NCI-H226 (cell line): ENCODE measurements at places on chromosomes 4 and X.

GRCh38 chrX:68757331-68757730 lies 71.5 kb upstream of the EFNB1 start:
- no peak for DNase-seq

- peak; percentile 20 for DNase-seq
These were observed 19.5 kb upstream of the ZNF41 start for GRCh38 chrX:47502316-47503125.

DNA sequence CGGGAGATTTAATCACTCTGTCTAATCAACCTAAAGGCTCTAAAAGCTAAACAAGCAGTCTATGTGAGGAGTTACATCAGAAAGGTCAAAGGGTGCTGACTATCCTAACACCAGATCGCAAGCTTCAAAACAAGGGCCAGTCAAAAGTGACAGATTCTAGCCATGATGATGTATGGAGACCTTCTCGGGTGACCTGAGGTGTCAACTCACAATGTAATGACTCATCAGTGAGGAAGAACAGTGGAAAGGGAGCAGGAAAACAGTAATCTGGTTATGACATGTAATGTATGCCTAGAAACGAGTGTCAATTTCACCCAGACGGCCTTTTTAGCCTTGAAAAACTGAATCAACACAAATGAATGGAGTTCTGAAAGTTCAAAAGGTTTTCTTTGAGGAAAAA lies 375.3 kb downstream of the IDS start:
- DNase-seq: no peak

DNA sequence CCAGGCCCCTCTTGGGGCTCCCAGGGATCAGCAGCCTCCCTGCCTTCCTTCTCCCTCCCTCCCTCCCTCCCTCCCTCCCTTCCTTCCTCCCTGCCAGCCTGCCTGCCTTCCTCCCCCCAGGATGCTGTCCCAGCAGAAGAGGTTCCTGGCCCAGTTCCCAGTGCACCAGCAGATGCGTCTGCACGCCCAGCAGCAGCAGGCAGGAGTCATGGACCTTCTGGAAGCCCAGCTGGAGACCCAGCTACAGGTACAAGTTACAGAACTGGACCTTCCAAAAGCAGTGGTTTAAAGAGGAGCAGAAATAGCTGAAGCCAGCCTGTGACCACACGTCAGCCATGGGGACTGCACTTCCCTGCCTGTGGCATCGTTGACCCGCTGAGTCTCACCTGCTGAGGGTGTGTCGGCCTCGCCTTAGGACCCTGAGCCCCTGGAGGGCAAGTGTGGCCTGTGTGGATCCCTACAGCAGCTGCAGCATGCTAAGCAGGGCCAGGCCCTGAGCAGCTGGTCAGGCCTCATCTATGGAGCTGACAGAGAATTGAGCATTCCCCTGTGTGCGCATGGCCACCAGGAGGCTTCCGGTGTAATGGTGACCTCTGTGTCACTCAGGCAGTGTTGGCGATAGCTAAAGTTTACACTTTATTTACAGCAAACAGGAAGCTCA lies 84.7 kb downstream of the CRMP1 start:
- DNase-seq: no peak

DNA sequence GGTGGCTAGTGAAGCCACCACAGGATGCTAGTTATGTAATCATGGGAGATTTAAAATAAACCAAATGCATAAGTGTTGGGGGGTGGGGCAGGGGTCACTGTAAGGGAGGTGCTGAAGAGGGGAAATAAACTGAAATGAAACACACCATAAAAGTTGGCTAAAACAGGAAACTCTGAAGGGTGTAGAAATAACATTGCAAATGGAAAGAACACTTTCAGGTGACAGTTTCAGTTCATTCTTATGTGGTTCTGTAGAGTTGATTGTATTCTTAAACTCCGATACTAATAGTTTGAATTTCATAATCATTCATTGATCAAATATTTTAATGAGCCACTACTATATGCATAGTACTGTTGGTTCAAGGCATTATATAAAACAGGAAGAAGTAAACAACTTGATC lies 80.1 kb downstream of the HDAC8 start:
- no peak for DNase-seq

DNA sequence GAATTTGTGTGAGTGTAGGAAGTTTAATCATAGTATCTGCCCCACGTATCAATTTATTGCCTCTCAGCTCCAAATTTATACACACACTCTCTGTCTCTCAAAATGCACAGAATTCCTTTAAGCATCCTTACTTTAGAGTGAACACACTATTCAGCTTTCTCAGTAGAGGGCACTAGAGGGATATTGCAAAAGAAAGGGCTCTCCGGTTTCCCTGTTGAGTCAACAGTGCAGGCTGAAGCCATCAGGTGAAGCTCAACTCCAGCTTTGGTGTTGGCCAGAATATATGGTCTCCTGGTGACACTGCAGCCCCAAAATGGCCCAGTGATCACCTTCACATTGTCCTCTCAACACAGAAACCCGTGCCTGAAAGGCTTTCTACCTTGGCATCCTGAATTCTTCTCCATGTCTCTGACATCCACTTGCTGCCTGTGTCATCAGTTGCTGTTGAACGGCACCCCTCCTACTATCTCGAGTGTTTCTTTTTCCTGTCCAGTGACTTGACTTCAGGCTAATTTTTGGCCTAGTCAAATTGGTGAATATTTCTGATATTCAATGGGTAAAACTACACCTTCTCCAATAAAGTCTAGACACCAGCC lies 670.5 kb downstream of the GABRG1 start:
- no peak for DNase-seq

- no peak for DNase-seq
These were observed 926.9 kb downstream of the FAT4 start for GRCh38 chr4:126241634-126242033.

DNA sequence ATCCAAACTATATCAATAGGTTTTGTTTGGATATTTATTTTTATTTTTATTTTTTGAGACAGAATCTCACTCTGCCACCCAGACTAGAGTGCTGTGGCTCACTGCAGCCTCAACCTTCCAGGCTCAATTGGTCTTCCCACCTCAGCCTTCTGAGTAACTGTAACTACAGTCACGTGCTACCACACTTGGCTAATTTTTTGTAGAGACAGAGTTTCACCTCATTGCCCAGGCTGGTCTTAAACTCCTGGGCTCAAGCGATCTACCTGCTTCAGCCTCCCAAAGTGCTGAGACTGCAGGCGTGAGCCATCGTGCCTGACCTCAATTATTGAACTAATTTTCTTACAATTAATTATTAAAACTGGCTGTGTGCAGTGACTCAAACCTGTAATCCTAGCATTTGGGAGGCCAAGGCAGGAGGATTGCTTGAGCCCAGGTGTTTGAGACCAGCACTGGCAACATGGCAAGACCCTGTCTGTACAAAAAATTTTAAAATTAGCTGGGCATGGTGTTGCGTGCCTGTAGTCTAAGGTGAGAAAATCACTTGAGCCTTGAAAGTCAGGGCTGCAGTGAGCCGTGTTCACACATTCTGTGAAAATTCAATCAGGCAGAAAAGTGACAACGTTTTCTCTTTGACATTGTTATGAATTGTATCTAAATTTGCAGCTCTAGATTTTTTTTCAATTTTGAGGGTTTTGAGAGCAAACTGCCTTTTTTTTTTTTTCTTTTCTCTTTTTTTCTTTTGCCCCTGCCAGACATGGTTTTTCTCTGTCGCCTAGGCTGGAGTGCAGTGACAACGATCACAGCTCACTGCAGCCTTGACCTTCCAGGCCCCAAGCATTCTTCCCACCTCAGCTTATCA lies 66.0 kb downstream of the UBE2K start:
- no peak for DNase-seq

GRCh38 chr4:139596034-139596683 lies 40.1 kb upstream of the SETD7 start:
- DNase-seq: peak; percentile 33

DNA sequence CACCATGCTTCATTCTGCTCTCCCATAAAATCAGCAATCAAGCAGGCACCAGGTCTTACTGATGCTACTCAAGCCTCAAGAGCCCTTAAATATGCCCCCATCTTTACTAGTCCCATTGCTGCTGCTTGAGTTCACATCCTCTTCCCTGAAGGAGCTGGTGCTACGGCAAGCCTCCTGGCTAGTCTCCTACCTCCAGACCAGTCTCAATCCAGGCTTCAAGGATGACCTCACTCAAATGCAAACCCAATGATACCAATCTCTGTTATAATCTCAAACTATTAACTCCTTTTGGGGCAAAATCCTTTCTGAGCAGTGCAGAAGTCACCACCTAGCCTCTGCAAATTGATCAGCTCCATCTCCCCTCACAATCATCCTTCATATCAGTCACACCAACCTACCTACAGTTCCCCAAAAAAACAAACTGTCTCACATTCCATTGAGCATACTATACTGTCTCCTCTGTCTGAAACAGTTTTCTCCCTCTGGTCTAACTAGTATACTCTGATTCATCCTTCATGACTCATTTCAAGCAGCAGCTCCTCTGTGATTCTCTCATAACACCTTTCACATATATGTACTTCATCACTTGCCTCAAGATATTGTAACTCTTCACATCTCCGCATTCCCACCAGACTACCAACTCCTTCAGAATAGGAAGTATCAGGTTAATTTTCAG lies 30.0 kb downstream of the PAPSS1 start:
- DNase-seq: peak; percentile 87

DNA sequence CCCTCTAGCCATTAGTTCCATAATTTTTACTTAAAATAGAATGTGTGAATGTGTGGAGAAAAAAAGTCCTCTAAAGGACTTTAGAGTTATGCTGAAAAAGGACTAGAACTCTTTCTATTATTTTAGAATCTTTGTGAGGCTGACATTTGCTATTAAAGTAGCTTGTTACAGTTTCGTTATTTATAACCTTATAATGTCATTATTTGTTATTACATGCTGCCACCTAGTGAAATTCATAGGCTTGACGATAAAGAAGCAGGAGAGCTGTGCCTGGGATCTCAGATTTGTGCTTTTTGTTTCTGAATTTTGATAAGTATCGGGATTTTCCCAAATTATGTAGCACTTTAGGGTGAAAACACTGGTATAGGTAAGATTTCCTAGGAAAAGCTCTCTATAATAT lies 38.5 kb upstream of the TAPT1 start:
- no peak for DNase-seq

DNA sequence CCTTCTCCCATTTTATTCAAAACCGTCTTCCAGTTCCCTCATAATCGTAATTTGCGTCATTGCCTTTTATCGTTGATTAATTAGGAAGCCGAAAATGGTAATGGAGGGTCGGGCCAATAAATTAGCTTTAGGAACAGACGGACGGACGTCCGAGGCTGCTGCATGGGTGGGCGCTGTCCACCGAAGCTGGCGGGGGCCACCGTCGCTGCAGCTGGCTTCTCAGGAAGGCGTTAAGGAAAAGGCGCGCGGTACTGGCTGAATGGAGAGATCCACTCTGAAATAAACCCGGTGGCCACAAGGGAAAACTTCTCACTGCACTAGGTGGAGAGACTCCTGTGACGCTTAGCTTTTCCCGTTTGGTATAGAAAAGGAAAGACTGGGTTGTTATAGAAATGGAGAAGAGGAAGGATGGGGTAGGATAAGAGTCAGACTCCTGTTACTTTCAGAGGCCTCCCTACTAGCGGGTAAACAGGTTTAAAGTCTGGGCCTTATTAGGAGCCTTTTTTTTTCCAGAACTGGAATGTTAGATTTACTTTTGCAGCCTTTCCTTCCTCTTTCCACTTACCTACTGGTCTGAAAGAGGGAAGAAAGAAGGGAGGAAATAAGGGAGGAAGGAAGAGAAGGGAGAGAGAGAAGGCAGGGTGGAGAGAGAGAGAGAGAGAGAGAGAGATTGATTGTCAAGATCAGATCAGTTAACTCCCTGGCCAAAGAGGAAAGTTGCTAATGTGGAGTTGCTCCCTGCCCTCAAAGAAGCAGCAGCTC lies 11.3 kb upstream of the PRDM8 start:
- DNase-seq: no peak

DNA sequence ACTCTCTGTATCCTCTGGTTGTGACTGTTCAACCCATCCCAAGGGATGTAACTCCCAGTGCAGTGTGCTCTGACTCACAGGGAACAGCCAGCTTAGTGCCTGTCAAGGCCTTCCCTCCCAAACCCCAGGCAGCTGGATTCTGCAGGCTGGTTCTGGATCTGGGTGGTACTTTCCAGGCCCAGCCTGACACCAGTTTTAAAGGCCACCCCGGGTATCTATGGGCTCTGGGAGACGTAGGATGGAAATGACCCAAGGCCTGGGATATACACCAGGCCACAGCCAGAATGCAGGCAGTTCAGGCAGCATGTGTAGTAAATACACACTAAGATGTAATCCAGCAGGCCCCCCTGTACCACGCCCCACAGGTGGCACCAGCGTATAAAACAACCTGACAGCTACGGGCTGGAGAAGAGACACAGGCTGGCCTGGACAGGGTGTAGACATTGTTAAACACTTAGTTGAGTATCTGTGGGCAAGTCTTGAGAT lies 64.2 kb downstream of the SPINK2 start:
- DNase-seq: peak; percentile 18

DNA sequence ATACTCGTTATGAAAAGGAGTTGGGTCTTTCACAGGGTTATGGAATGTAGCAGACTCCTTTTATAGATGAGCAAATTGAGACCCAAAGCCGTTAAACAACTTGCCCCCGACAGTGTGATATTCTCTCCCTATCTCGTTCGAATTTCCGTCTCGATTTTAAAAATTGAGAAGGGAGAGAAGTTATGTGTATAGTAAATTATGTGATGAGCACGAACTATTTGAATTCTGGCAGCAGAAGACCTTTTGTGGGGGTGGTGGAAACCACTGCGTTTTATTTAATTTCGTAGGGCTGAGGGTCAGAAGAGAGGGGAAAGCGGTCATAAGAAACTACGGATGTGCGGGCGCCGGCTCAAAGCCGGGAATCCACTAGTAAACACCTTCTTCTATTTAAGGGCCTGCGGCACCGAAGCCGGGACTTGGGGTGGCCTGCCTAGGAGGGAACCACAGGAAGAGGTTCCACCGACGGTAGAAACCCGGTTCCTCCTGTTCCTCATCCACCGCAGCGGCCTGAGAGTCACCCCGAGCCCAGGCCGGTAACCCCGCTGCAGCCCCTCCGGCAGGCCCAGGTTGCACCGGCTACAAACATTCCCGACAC lies 1.5 kb upstream of the DDX3X start:
- DNase-seq: no peak

DNA sequence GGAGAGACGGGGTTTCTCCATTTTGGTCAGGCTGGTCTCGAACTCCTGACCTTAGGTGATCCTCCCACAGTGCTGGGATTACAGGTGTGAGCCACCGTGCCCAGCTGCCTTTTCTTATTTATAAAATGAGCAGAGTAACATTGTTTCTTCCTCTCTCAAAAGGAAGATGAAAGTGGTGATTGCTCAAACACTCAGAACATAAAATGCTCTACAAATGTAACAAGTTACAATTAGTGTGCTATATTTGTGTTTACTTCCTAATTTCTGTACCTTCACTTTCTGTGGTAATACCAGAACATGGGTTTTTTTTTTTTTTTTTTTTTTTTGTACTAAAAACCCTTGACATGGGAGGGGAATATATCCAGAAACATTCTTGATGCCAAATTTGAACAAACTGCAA lies 197.9 kb downstream of the MGST2 start:
- no peak for DNase-seq

DNA sequence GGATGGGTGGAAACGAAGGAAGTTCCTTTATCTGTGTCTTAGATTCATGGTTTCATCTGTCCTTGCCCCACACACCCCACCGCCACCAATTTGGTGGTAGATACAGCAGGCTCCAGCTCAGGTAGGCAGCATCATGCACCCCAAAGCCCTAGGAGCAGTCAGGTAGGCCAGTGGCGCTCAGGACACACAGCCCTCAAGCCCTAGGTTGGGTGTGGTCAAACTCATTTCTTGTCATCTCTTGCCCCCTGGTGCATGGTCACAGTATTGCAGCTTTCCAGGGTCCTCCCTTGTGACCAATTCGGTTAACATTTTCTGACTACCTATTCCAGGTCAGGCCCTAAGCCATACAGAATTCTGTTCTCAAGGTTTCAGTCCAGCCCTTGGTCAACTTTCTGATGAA lies 14.5 kb upstream of the PRRG3 start:
- DNase-seq: no peak

- DNase-seq: peak; percentile 92
These were observed 23.8 kb upstream of the CD38 start for GRCh38 chr4:15754323-15754722.
